ENCODE measurements at places on chromosomes 5 and 9.

DNA sequence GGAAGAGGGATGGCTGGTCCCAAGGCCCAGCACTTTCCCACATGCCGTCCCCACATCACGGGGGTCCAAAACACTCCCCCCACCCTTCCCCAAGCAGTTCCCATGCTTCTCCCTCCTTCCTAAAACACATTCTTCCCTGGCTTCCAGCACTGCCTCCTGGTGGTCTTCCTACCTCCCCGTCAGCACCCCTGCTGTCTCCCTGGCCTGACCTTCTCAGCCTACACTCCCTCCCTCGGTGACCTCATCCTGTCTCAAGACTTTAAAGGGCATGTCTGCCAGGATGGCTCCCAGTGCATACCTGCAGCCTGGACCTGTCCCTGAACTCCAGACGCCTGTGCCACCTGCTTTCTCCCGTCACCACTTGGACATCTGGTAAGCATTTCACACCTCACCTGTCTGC is 4.3 kb upstream of the NCS1 start:
- DNase-seq: no peak

DNA sequence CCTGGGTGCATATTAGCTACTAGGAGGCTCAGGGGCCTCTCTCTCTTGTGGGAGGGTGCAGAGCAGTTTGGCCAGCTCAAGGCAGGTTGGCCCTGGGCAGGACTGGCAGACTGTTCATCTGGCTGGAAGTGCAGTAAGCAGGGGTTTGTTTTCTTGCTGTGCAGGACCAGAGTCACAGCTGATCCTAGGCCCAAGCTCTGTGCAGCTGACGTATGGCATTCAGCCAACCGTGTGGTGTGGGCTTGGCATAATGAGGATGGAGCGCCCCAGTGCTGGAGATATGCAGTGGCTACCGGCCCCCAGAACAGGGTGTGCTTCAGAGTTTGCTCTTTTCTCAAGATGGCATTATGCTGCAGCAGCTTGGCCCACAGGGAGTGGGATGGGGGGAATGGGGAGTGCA is 31.0 kb upstream of the PHF24 start:
- DNase-seq: no peak

DNA sequence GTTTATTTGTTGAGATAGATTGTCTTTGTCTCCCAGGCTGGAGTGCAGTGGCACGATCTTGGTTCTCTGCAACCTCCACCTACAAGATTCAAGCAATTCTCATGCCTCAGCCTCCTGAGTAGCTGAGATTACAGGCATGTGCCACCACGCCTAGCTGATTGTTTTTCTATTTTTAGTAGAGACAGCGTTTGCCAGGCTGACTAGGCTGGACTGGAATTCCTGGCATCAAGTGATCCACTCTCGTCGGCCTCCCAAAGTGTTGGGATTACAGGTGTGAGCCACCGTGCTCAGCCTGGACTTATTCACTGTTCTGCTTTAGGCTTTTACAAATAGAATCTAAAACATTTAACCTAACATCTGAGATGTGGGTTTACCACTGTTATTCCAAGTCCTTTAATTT is 91.3 kb downstream of the COMMD10 start:
- DNase-seq: no peak

- DNase-seq: no peak
Measured at GRCh38 chr5:163434401-163434866, 3.0 kb upstream of the CCNG1 start.

DNA sequence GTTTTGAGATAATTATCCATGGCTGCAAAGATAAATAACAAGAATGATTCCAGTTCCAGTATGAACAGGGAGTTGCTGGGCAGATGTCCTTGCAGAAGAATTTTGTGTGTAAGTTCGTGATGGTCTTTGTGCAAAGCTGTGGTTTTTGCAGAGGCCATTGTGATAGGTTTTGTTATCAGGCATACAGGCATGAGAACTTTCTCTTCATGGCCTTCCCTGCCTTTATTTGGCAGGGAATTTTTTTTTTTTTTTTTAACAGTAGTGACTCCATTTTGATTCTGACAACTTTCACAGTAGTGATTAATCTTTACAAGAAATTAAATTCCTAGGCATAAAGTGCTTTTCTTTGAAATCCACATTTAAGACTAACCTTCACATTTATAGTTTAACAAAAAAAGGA is 1999.5 kb upstream of the CDH6 start:
- DNase-seq: no peak

GRCh38 chr9:38765101-38765500 is 45.2 kb upstream of the FAM240B start:
- no peak for DNase-seq

Measured in RKO (cell line).